ENCODE measurements at places on chromosomes 11 and 22. TPM values are rescaled to one million over a fixed set of nuclear protein-coding genes. Genes with fewer than 3 reads are reported as not detected.

The CADM1 gene
- 14.2 TPM for total RNA-seq

The NCAM1 gene
- total RNA-seq = under 0.01 TPM

The TBCEL gene
- 11.8 TPM for total RNA-seq

The HEPHL1 gene
- total RNA-seq = 0.51 TPM
